CD4-positive, alpha-beta T cell treated with Interleukin-15 for 1 hour (primary cell): ENCODE measurements at places on chromosomes 6 and 20.
A peak's percentile ranks its signal among the peaks of the same experiment; 100 is the strongest.

DNA sequence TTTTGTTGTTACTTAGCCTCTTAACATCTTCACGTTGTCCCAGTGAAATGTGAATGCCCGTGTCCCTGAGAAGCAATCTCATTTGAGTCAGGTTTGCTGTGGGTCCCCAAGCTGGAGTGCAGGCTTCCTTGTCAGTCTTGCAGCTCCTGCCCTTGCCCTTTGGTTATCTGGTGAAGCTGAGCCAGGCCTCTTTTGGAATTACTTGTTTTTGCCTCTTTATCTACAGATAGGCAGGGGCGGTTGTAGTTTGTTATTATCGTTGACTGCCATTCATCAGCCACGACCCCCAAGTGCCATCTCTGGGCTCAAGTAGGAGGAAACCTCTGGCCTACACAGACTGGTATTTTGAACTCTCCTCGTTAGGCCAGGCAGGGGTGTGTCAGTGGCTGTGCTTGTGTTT lies 2.2 kb downstream of the TMEM14C start:
- no peak for DNase-seq

- no peak for DNase-seq
Observed at GRCh38 chr20:31669876-31670275, 32.2 kb downstream of the COX4I2 start.

DNA sequence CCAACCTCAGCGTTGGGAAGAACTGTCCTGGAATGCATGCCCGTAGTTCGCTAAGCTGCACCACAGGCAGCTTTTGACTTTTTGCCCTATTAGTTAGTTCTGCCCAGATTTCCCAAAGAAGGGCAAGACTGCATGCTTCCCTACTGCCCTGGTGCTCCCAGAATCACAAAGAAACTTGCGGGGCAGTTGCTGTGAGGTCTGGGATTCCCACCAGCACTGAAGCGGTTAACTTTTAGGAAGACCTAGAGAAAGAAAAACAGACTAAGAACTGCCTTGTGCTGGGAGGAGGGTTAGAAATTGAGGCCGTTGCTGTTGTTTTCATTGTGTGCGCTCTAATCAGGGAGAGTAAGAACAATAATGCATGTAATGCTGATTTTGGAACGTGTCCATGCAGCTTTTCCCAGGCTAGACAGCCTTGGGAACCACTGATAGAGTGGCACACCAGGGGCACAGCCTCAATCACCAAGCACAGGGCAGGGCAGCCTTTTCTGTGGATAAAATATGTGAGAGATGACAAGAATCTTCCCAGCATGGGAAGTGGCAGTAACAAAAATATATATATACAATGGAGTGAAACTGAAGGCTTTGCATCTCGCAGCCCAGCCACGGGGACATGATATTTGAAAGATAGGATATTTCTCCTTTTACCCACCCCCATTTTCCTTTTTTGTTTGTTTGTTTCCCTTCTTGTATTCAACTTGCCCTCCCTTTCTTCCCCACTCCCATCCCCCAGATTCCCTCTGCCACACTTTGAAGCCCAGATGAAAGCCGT lies 137.7 kb upstream of the HEY2 start:
- no peak for DNase-seq

DNA sequence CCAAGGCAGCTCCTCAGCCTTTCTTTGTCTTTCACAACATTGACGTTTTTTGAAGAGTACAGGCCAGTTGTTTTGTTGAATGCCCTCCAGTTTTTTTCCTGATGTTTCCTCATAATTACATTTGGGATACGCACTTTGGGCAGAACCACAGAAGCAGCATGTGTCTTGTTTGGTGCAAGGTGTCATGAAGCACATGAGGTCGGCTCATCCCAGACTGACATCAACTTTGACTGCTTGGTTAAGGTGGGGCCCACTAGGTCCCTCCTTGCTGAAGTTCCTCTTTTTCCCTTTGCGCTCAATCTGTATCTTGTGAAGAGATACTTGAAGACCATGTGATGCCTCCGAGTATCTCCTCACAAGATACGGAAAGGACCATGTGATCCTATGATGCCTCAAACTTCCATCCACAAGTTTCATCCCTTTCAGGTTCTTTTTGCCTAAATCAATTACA lies 10.5 kb downstream of the SNAI1 start:
- DNase-seq: peak; percentile 54

GRCh38 chr6:163355426-163355991 lies 59.0 kb upstream of the QKI start:
- DNase-seq: peak; percentile 53

DNA sequence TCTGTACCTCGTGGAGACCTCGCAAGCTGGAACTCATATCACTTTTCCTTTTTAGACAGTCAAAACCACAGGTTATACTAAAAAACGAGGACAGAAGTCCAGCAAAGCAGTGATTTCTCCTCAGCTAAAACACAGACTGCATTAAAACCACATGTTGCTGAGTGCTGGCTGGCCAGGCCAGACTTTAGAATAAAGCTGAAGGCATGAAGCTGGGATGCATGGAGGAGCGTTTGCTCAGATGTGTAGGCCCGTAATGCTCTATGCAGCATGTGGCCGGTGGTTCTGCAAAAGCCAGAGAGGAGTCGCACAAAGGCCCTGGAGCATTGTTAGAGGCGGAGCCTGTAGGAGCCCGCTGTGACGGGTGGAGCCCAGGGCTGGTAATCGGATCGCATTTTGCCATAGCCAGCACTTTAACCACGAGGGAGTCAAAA lies 83.6 kb downstream of the SMOC2 start:
- DNase-seq: no peak

DNA sequence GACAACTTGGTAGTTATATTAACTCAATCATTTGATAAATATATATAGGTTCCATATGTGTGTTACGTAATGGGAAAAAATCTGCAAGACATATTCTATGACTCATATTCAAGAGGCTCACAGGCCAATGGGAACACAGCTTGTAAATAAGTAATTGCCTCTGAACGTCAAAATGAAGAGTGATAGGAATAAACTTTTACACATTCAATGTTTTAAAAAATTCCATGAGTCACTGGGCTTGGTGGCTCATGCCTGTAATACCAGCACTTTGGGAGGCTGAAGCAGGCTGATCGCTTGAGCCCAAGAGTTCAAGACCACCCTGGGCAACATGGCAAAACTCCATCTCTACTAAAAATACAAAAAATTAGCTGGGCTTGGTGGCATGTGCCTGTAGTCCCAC lies 209.4 kb upstream of the MCHR2 start:
- DNase-seq: no peak

DNA sequence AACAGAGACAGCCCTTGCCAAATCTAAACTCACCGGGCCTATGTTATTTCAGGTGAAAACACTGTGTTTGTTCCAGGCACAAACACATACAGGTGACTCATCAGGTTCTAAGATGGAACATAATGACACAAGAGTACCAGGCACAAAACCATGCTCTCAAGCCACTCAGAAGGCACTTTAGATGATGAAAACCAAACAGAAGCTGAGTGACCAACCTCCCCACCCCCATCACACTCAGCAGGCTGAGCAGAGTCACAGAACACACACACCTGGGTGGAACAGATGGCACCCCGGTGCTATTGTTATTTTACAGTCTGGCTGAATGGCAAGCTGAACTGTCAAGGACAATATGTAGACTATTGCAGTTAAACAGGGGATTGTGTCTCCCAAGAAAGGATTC lies 20.6 kb upstream of the NKX2-2 start:
- no peak for DNase-seq

DNA sequence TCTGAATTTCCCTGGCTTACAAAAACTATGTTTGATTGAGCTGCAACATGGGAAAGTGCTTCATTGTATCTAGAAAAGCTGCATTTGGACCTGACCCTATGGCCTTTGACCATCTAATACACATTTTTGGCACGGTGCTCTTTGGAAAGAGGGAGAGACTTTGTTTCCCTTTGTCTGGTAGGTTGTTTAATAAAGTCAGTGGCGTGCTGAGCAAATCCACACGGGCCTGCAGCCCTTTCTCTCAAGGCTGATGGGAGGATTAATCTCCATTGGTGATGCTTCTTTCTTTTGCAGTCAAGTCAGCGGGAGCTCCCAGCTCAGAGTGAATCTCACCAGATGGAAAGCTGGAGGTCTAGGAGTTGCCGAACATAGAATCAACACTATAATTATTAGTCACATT lies 314.7 kb upstream of the CNR1 start:
- no peak for DNase-seq

DNA sequence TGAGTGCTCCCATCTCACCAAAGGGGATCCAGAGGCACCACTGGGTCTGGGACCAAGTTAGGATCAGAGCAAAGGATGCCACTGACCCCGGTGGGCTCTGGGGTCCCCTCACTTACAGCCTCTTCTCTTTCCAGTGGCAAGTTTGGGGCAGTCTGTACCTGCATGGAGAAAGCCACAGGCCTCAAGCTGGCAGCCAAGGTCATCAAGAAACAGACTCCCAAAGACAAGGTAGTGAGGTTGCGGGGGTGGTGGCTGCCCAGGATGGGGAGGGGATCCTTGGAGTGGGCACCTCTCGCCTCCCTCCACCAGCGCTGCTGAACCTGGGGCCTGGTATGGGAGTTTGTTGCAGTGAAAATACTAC lies 4.9 kb downstream of the MYLK2 start:
- DNase-seq: no peak

- DNase-seq: no peak
Observed at GRCh38 chr6:157510323-157511188, 129.6 kb downstream of the ZDHHC14 start.

GRCh38 chr6:154938221-154938580 lies 56.9 kb upstream of the TIAM2 start:
- DNase-seq: no peak

GRCh38 chr6:112253841-112254816 lies at the start of gene LAMA4:
Gene LAMA4, minus strand, starts transcription at chr6:112254567. Its CDS starts 417 bp downstream, at chr6:112254150.
- no peak for DNase-seq

DNA sequence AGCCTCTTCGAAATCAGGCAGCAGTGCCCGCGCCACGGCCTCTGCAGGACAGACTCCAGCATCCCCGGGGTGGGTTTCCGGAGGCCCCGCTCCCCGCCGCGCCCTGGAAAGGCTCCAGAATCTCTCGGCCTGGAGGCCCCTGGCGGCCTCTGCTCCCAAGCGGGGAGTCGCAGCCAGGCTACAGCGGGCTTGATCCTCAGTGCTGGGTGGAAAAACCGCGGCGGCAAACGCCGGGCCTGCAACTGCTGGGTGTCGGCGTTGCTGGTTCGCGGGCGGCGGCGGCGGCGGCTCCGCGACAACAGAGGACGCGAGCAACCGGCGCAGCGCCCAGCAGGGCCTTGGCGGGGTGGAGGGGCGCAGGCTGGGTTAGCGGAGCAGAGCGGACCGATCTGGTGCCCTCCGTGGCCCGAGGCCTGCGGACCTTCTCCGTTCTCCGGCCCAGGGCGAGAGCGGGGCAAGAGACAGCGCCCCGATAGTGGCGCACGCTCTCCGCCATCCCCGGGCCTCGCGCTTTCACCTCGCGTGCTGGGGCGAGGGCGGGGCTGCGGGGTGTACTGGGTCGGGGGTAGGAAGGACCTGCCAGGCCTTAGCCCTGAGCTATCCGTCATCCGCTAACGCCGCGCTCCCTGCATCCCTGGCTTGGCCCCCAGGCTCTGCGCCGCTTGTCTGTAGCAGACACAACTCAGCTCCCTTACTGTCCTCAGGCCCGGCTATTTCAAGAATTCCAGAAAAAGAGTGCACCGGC lies 3.4 kb upstream of the ZNF292 start:
- DNase-seq: peak; percentile 56

DNA sequence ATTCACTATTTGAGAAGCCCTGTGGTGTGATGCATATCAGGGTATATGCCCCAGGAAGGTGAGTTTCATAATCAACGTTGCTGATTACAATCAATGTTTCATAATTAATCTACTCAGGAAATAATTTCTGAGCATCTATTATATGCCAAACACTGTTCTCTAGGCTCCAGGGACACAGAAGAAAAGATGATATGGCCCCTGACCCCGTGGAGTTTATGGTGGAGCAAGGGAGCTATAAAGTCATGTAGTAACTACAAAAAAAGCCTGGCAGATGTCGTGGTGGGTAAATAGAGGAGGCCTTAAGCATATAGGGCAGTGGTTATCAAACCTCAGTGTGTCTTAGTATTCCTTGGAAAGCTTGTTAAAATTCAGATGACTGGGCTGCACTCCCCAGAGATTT lies 40.1 kb upstream of the BCAS1 start:
- no peak for DNase-seq

GRCh38 chr20:51643390-51643789 lies 100.9 kb upstream of the NFATC2 start:
- DNase-seq: no peak

DNA sequence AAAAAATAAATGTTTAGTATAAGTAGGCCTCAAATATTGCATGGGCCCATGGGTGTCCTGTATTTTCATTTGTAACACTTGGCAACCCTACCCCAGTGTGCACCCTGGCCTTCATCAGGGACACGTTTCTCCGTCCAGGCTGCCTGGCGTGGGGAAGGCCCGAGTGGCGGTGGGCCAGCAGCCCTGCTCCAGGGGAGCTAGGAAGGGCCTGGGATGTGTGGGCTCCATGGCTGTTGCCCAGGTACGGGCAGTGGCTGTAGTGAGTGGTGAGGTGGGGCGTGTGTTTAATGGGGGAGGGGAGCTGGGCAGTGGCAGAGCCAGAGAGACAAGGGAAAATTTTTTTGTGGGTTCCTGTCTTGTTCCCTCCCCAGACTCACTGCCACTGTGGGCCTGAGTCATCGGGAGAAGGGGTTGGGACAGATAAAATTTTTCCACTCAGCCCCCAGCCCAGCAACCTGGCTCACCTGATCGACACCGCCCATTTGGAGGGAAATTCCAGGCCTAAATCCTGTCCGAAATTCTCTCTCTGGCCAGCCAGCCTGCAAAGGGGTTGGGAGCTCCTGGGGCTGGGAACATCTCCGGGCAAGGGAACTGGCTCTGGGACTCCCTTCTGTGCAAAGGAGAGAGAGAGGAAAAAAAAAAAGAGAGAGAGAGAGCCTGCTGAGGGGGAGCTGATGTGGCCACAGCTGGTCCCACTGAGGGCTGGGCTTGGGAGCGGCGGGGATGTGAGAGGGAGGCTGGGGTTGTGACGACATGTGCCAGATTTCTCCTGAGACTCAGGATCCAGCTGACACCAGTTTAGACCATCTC lies 32.5 kb upstream of the VEGFA start:
- no peak for DNase-seq

GRCh38 chr6:43267619-43268354 lies 24.5 kb downstream of the TTBK1 start:
- no peak for DNase-seq

DNA sequence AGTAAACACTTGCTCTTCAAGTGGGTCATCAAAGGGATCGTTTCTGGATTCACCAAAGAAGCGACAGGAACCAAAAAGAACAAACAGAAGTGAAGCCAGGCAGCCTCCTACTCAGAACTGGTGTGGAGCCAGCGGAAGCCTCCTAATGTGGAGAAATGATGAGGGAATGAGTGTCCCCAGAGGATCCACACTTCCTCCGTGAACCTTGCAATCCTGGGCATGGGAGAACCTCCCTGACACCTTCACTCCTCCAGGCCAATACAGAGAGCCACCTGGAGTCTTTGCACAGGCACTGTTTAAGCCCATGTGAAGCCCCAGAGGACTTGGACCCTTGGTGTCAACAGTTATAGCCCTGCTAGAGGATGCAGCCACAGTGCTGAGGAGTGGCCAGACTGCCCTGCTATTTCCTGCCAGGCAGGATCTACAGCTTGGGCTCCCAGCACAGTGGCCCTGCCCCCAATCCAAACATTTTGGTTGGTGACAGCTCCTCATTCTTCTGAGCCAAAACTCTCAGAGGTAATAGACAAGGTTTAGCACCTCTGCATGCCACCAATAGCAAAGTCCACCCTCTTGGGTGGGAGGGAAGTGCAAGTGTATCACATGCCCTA lies 23.2 kb upstream of the SERINC1 start:
- no peak for DNase-seq
